K562 (cell line): ENCODE measurements at places on chromosomes 5 and 9. TPM values are rescaled to one million over a fixed set of nuclear protein-coding genes. Genes with fewer than 3 reads are reported as not detected.
A peak's percentile ranks its signal among the peaks of the same experiment; 100 is the strongest.

DNA sequence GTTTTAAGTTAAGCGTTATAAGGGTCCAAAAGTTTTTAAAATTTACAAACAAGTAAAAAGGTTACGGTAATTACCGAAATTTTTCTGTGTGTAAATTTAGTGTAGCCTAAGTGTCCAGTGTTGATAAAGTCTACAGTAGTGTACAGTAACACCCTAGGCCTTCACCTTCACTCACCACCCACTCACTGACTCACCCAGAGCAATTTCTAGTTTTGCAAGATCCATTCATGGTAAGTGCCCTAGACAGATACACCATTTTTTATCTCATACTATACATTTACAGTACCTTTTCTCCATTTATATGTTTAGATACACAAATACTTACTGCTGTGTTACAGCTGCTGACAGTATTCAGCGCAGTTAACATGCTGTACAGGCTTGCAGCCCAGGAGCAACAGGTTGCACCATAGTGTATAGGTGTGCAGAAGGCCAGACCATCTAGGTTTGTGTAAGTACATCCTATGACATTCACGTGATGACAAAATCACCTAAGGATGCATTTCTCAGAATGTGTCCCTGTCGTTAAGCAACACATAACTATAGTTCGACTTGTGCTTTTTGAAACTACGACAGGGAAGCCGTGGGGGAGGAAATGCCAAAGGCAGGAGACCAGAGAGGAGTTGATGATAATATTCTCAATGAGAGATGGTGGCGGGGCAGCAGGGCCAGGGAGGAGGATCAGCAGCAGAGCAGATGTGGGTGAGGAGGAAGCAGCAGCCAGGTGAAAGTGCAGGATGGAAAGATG, 48.6 kb downstream of the PSMB7 start:
- peak; percentile 43 for DNase-seq

DNA sequence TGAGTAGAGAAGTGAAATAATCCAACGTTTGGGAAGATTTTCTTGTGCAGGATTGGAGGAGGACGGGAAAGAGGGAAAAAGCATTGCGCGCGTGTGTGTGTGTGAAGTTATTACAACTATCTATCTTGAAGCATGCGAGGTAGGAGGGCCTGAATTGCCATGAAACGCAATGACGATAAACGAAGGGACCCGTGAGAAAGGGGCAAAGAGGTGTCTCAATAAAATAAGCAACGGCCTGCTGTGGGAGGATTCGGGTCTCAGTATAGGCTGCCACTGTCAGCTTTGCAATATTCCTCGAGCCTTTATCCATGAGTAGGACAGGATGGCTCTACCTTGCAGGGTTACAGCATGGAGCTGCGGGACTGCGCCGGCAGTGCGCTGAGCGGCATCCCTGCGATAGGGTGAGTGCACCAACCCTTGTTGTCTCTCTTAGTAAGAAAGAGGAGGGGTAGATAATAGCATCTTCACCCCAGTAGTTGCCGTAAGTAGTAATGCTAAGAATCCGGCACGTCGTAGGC, 631 bp upstream of the RCL1 start:
- peak; percentile 37 for DNase-seq

DNA sequence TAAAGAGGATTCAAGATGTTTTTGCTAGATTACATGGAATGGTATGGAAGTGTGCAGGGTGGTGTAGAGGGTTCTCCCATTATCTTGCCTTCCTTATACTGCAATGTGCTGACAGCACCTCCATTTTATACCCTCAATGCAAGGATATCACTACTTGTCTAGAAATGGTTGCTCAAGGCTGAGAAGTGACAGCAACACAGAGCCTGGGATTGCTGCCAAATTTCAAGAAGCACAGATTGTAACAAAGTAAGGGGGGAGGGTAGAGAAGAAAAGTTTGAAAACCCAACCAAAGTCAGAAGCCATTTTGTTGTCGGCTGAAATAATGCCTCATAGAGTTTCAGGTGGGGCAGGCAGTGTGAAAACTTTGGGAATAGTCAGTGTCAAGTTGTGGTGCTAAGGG, 29.8 kb downstream of the PCDHAC2 start:
- DNase-seq = no peak

DNA sequence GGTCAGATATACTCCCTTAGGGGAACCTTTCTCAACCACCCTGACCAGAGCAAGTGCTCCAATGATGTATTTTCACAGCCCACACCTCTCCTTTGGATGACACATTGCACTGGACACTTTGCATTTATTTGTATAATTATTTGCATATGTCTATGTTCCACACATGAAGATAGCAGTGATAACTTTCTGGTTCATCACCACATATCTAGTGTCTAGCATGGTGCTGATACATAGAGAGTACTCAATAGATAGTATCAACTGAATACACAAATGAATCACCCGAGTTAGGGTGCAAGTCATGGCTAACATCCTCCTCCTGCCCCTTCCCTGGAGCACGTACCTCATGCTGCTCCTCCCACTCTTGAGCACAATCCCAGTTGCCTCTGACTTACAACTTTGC, 617.6 kb downstream of the EBF1 start:
- no peak for DNase-seq

- no peak for DNase-seq
Observed at GRCh38 chr9:70574151-70574837, 159.8 kb upstream of the KLF9 start.

- DNase-seq = no peak
Observed at GRCh38 chr5:157038568-157039187, 20.2 kb downstream of the HAVCR1 start.

- no peak for DNase-seq
Observed at GRCh38 chr5:81639556-81639955, 111.3 kb downstream of the SSBP2 start.

DNA sequence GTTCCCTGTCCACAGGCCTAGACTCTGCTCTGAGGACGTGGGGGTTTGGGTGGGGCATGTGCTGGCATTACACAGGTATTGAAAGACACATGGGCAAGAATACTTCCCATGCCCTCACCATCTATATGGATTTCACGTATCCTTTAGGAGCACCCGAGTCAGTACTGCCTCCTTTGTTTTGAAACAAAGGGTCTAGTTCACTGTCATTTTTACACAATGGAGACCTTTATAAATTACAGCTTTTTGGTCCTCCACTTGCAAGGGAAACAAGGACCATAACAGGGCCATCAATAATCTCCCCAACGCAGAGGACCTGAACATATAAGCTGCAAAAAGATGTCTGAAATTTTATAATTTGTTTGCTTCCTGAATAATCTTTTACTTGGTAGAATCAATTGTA, 24.9 kb upstream of the CRHBP start:
- no peak for DNase-seq

GRCh38 chr5:171342362-171343111, 33.5 kb downstream of the TLX3 start:
- DNase-seq = peak; percentile 43

GRCh38 chr5:57524348-57525060, 41.9 kb upstream of the ACTBL2 start:
- no peak for DNase-seq

DNA sequence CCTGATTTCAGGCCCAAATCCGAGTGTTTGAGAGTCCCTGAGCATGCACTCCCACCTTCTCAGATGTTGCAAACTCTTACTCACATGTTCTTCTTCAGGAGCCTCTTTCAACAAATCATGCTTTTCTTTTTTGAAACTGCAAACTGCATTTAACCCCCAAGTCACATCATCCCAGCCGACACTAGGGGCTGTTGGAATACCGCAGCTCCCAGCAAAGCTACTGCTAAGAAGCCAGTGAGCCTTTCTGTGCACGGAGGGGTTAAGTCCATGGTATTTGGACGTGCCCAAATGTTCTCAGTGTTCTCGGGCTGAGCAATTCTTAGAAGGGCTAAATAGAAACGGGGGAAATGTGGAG, 282.9 kb downstream of the NFIB start:
- no peak for DNase-seq

- DNase-seq = no peak
Observed at GRCh38 chr9:106880863-106881262, 17.9 kb downstream of the ZNF462 start.

DNA sequence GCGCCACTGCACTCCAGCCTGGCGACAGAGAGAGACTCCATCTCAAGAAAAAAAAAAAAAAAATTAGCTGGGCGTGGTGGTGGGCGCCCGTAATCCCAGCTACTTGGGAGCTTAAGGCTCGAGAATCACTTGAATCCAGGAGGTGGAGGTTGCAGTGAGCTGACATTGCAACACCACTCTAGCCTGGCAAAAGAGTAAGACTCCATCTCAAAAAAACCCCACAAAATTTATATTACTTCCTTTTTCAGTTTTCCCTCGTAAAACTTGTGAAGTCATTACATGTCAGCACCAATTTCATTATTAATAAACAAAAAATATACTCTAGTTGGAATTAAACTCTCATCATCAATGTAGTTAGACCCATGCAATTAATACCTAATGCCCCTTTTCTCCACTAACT, 43.9 kb downstream of the SHLD3 start:
- no peak for DNase-seq

DNA sequence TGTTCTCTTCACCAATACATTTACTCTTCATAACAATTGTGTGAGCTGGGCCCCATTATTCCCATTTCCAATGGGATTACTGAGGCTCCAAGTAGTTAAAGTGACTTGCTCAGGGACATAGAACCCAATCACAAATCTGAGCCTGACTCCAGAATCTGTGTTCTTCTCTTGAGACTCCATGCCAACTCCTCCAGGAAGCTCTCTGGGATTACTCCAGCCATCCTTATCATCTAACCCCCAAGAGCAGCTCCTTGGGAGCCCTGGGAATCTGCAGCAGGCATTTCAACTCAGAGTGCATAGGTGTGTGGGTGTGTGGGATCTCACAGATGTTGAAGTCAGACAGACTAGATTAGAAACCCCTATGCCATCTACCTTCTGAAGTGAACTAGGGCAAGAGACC, 131.4 kb upstream of the BOD1 start:
- DNase-seq = no peak

DNA sequence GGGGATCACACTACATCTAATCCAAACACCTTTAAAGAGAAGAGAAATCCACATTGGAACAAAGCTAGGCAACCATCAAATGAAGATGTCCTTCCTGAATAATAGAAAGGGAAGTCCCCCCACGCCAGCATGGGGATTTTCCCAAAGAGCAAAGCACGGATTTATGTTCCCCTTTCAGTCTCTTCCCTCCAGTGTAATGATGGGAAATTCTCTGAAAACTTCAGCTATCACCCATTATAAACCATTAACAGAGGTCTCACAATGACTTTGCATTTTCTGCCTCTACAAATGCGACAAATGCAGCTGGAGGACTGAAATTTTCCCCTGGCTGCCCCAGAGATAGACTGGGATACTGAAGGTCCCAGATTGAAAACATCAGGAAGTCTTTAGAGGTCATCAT, 368.7 kb downstream of the EFNA5 start:
- DNase-seq = no peak

DNA sequence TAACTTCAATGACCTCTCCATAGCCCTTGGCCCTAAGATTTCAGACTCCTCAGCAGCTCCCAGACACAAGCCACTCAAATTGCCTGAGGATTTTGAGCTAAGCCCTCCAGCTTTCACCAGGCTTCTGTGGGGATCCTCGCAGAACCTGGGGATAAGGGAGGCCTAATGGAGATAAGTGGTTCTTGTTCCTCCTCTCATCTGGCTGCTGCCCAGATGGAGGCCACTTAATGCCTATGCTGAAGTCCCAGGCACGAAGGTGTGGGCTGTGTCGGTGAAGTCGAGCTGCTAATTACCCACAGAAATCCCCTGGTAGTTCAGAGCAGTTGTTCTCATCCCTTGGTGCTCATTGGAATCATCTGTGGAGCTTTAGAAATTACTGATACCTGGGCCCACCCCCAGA, 10.3 kb upstream of the FAT2 start:
- DNase-seq = no peak

DNA sequence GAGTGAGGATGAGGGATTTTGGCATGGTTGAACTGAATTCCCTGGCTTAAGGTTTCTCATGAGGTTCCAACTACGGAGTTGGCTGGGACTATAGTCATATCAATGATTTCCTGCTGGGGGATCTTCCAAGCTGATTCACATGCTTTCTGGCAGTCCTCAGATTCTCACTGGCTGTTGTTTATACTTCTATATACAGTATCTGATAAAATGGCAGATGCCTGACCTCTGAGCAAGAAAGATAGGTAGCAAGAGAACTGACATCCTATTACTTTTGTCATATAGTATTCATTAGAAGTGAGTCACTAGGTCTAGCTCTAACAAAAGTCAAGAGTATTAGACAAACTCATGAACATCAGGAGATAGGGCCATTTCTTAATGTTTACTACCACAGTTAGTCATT, 440.9 kb upstream of the EDIL3 start:
- DNase-seq = no peak

PCDHGA9 gene
- total RNA-seq = 0.18 and 0.20 TPM in 2 replicates

DIPK1B gene
- 20.4 TPM in 2 replicates for total RNA-seq

AGXT2 gene
- not detected in 2 replicates for total RNA-seq

POLE3 gene
- 91.5 and 95.7 TPM in 2 replicates for total RNA-seq

F2RL1 gene
- 0.22 and 0.27 TPM in 2 replicates for total RNA-seq

DND1 gene
- 0.81 and 1.3 TPM in 2 replicates for total RNA-seq

FOXI1 gene
- not detected in 2 replicates for total RNA-seq

GRXCR2 gene
- total RNA-seq = not detected in 2 replicates

IL9 gene
- total RNA-seq = not detected in 2 replicates

ANGPTL2 gene
- not detected in 2 replicates for total RNA-seq

PCDHB15 gene
- total RNA-seq = 0.07 TPM in 1 of 2 replicates, not detected in the other

HRH2 gene
- total RNA-seq = 0.07 TPM in 1 of 2 replicates, not detected in the other
